Esophagus squamous epithelium (tissue), 5 donors: ENCODE measurements at places on chromosomes 2 and 18.

DNA sequence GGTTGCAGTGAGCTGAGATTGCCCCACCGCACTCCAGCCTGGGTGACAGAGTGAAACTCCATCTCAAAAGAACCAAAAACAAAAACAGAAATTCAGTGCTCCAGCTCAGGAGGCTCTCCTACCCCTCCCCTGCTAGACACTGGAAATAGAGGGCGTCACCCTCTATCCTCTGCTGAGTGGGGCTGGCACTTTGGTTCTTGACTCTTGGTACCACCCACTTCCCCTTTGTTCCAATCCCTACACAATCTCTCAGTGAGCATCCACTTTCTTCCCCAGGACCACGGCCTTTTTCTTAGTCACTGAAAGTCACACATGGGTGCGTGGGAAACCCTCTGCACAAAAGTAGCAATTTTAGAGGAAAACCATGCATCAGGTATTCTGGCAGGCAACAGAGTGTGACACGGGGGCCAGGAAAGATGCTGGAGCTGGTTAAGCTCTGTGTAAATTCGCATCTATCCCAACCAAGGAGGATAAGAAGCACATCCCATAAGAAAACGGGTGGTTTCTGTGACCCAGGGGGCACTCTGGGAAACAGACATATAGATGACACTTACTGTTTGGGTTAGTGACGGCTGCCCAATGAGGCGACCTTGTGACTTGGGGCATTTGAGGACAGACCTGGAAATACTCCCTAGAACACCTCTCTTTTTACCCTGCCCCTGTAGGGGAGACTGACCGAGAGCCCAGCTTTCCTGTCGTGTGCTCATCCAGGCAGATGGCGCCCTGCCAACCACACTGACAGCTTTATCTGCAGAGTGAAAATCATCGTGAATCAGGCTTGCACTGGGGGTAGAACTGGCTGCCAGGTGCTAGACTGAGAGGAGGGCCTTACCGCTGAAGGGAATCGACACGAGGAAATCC is 7.7 kb downstream of the HJURP start:
- no peak for DNase-seq

GRCh38 chr18:78511666-78512601 is 467.7 kb upstream of the SALL3 start:
- DNase-seq = no peak

DNA sequence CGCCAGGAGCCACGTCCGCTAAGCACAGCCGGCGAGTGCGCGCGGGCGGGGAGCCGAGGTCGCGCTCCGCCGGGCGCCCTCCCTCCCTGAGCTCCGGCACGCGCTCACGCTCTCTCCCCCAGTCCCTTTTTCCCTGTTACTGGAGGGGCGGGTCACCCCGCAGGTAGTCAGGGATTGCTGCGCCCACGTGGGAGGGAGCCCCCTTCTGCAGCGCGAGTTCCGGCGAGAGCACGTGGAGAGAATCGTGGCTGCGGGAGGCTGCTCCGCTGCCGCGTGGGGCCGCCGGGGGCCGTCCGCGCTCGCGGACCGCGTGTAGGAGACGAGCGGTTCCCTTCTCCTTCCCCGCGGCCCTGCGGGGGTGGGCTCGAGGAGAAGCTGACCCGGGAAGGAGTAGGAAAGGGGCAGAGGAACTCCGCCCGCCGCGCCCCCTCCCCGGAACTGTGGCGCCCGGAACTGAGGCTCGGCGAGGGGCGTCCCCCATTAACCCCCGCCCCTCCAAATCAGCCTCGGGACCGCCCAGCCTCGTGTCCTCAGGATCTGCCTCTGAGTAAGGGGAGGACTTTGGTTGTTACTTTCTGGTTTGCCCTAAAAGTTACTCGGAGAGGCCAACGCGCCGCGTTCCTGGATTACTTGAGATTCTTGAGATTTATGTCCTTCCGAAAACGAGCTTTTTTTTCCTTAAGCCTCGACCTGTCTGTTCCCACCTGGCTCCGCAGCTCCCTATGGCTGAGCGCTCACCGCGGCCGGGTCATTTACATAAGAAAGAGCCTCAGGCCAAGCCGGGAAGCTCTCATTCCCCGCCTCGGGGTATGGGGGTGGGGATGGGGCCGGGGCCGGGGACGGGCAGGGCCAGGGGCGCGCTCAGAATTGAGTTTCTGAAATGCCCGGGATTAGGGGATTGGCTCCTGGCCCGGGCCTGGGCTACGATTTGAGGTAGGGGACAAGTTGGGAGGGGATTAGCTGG is 1.1 kb downstream of the HK2 start:
- DNase-seq = no peak

DNA sequence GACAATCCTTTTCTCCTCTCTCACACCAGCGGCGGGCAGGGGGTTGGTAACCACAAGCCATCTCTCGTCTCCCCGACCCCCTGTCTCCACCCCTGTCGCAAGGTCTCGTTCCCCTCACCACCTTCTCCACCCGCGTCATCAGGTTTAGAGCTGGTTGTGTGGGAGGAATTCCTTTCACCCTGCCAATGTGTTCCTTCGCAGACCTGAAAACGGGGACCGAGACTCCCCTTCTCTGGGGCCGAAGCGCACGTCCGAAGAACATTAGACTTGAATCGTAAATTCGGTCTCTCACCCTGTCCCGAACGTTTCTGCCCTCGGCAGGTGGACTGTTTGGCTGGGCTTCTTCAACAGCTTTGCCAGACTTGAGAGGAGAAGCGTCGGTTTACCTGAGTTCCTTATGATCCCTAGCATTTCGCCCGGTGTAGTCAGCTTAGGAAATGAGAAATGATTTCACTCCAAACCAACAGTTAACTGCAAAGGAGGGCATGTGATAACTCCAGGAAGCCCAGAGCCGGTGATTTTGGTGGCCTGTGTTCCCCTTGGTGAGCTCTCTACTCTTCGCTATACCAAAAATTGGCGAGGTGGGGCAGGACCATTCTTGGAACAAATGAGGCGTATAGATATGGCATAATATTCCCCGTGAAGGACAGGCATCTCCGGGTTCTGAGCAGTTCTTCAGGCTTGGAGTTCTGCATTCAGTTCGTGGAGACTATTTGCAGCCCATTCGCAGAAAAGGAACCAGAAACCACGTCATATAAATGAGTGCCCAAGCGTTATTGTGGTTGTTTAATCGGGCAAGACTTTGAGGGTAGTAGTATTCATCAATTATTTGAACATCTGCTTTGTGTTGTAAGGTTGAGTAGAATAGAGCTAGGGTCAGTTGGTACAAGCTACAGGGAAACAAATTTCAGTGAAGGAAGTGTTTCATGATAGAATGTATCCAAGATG is 694 bp downstream of the CFAP36 start:
- no peak for DNase-seq

DNA sequence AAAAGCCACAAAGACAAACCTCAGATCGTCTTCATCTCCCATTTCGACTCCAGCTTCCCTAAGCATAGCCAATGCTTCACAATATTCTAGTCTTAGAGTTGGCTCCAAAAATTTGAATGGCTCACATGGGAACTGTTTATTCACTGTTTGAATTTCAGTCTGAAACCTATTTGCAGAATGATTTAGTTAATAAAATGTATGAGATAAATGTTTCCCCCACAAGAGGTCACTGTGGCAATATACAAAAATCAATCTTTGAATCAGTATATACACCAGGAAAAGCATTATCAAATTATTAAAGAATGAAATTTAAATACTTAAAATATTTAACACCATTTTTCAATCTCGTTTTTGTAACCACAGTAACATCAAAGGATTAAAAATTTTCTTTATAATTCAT is 40.0 kb upstream of the MCM6 start:
- DNase-seq = no peak

- no peak for DNase-seq
These were observed 40.0 kb downstream of the TTC32 start for GRCh38 chr2:19861813-19862212.

DNA sequence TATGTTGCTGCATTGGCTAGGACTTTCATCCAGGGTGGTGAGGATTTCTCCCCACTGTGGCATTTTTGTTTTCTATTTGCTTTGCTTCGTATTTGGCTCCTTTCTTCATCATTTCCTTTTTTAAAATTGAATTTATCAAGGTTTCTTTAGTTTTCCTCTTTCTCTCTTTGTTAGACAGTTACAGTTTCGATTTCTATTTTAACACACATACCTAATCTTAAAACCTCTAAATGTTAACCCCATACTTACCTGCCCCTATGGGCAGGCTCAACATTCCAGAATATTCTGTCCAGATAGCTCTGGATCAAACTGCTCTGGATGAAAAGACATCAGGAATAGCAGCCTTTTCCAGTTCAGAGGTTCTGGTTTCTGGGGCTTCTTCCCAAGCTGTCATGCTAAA is 49.2 kb downstream of the DIPK1C start:
- DNase-seq = no peak

DNA sequence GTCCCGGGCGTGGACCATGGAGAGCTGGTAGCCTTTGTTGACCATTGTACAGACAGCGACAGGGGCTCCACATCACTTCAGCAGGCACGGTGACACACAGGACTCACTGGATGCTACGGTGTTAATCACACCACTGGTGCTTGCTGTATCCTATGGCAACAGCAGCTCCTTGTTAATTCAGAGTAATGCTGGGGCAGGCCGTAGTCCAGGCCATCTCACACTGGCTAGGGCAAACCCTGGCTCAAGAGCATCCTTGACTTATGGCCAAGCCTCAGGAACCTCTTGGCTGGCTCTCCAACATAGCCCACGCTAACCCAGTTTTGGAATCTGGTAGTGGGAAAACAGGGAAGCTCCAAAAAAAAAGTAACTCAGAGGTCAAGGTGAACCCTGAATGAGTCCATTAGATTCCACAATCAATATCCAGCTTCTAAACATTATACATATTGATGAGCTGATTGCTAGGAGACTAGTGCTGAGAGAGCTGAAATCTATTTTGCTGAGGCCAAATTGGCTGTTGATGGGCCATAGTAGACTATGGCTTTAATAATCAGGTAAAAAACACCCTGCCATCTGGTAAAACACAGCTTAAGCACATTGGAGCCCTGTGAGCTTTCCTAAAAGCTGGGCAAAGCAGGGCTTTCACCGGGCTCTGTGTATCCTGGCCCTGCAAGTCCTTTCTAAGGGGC is 253.6 kb downstream of the PRKCE start:
- DNase-seq = no peak

- no peak for DNase-seq
These were observed 27.5 kb downstream of the RAMP1 start for GRCh38 chr2:237886685-237887481.

DNA sequence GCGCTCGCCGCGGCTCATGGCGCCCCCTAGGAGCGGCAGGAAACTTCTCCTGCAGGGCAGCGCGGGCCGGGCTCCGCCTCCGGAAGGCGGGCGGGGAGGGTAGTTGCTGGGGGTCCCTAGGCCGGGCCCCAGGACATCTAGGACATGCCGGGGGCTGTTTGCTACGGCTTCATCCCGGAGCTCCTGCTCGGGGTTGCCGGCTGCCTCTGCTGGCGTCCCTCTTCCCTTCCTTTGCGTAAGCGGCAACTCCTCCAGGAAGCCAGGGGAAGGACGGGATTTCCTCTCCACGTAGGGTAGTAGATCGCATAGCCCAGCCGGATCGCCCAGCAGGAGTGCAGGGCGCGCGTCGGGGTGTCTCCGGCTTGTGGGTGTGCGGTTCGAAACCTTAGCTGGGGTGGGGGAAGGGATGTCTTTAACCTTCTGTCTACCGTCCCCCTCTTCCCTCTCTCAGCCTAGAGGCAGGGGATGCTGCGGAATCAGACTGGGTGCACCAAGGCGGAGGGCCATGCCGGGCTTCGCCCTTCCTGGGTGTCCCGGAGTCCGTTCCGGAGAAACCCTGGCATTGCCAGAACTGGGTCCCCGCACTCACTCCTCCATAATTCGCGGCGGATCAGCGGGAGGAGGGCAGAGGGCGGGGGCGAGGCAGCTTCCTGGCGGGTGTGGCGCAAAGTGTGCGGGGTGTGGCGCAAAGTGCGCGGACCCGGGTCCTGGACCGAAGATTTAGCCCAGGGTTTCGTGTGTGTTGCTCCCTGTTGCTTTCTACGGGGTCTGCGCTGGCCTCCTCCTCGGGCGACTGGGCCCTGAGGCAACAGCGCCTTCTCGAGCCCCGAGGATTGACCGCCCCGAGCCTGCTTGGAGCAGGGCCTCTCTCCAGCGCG is 12.2 kb upstream of the SKOR2 start:
- no peak for DNase-seq

GRCh38 chr2:39874236-39874635 is 95.2 kb upstream of the THUMPD2 start:
- DNase-seq = no peak

DNA sequence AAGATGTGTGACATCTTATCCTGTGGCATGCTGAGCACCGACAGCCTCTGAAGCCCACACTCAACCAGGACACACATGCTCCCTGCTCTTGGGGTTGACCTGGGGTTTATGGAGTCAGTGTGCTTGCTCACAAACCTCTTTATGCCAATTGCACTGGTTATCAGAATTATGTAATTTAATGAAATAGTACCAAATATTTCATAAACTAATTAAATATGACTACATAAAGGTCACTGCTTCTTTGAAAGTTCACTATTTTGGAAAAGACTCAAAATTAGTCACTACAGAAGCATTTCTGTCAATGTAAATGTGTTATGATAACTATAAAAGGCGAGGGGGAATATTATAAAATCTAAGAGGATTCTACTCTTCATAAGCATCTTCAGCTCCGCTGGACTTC is 76.7 kb downstream of the FHOD3 start:
- DNase-seq = no peak

- no peak for DNase-seq
These were observed 38.9 kb downstream of the TMEM17 start for GRCh38 chr2:62467100-62467474.

- no peak for DNase-seq
These were observed 87.5 kb downstream of the TCF4 start for GRCh38 chr18:55500316-55501086.

DNA sequence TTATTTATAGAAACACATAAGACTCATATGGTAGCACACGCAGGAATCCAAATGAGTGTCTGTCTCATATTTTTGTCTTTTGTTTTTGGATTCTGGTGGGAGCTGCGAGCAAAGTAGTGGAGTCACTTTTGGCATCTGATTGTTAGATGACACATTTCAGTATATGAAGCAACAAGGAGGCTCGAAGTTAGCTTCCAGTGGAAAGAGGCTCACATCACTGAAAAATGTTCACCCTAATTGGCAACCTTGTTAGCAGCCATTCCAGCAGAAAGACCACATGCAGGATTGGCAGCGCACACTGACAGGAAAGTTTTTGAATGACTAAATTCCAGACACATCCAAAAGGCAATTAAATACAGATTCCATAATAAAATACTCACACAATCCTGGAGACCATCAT is 87.4 kb downstream of the MYT1L start:
- no peak for DNase-seq

- DNase-seq = no peak
These were observed 60.8 kb downstream of the KIF5C start for GRCh38 chr2:148935791-148936190.

DNA sequence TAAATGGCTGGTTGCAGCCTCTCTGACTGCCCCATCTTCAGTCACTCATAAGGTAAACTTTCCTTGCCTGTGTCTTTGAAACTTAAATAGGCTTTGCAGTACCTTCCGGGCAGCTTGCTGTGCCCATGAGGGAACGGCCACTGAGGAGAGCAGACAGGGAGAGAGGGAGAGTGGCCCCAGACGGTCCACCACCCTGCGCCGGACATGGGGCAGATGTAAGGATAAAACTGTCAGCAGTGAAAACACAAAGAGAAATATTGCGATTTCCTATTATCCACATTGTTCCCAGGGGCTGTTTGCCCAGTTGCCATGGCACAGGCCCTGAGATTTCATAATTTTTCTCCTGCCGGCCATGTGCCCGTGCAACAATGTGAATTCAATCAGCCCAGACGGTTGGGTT is 265.9 kb upstream of the SALL3 start:
- DNase-seq = no peak

GRCh38 chr18:49698525-49699025 is 114.8 kb downstream of the ACAA2 start:
- DNase-seq = no peak
